ENCODE measurements at places on chromosomes 13 and 19.
A peak's percentile ranks its signal among the peaks of the same experiment; 100 is the strongest.

- no peak for DNase-seq
These were observed 72.0 kb upstream of the MCF2L start for GRCh38 chr13:112896736-112897602.

DNA sequence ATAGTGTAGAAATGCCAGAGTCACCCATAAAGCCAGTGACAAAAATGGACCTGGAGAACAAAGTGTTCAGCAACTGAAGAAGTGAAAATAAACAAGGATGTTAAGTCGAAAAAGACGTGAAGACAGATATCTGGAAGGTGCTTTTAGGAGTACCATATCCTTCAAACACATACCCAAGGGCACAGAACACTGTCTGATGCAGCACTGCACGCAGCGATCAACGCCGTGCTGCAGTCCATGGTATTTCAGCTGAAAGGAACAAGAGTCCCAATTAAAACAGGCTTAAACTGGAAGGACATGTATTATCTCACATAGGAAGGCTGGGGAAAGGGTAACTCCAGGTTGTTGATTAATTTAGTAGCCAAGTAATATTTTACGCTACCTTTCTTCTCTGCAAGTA lies 108.2 kb downstream of the SGCG start:
- no peak for DNase-seq

DNA sequence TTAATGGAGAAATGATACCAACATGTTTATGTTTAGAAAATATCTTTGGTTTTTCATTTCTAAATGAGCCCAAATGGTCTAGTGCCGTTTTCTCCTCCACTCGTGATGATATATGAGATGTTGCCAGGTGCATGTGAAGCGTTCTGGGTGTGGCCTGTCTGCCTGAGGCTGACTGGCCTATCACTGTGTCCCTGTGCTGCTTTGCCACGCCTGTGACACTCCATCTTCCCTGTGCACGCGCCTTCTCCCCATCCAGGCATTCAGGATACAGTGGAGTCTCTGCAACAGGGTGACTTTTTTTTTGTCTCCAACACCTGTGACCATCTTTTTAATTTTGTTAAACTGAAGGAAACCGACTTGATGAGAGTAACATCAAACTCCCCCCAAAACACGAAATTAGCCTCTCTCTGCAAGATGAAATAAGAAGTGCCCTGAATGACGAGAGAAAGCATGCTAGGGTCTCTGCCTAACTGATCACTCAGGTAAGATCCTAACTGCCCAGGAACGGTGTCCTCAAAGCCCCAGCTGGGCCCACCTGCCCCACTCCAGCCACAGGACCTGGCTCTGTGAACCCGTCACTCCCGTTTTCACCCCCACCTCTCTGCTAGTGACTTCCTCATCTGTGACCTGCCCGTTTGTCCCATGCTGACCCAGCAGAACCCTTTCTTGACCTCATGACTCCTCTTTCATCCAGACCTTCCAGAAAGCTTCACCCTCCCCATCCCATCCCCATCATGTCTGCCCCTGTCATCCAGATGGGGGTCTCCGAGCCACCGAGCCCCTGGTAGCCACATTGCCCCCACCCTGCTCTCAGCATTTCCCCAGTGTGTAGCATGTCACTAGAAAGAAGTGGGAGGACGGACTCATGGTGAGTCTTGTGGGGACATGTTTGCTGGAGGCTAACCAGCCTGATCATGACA lies 33.2 kb upstream of the TFDP1 start:
- no peak for DNase-seq

- DNase-seq: peak; percentile 47
These were observed 33.6 kb downstream of the ZNF701 start for GRCh38 chr19:52603558-52604207.

DNA sequence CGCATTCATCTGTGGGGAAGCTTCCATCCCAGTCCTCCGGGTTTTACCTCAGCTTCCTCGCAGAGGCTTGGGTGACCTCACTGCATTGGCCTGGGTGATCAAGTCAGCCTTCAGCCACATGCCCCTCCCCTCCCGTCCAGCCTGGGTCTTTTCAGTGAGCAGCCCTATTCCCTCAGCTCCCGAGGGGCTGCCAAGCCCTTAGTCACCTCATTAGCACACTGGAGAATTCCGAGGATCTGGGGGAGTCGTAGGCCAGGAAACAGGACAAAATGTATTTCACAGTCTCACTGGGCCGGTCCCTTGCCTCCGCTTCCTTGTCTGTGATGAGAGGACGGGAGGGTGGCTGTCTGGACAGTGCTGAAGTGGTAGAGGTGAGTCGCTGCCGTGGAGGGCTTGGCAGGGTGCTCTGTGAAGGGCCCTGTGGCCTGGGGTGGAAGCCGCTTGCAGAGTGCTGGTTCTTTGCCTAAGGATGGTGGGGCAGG lies 19.9 kb downstream of the KDM4B start:
- DNase-seq: peak; percentile 91

GRCh38 chr13:26881154-26881553 lies 120.6 kb upstream of the GPR12 start:
- DNase-seq: peak; percentile 27

GRCh38 chr19:45953676-45954075 lies 20.0 kb downstream of the NOVA2 start:
- DNase-seq: no peak

GRCh38 chr13:100298116-100298681 lies 209.3 kb downstream of the PCCA start:
- DNase-seq: no peak

DNA sequence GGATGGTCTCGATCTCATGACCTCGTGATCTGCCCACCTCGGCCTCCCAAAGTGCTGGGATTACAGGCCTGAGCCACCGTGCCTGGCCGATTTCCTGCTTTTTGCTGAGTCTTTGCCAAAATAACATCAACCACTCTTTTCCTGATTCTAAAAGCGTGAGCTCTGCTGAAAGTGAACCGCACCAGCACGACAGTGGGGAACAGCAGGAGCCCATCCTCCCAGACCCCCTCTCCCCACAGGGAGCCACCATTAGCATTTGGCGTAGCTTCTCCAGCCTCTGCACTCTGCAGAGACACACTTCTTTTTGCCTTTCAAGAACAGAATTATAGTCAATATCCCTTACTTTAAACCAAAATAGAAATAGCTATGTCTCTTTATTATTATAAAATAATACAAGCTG lies 41.3 kb downstream of the MYH14 start:
- DNase-seq: no peak
